ENCODE measurements at places on chromosomes 12 and 14.

- H3K4me3 ChIP-seq: no peak overlapping the region
- peaks cover 37% of the 10 kb centered on the region for H3K27me3 ChIP-seq
- no peak for ATAC-seq
- H3K27ac ChIP-seq: no peak overlapping the region
- H3K36me3 ChIP-seq: no peaks in the 10 kb centered on the region
Measured at GRCh38 chr12:3417113-3417512, 73.9 kb upstream of the PRMT8 start.

GRCh38 chr12:47770086-47770726 lies 2.8 kb upstream of the SLC48A1 start:
- H3K36me3 ChIP-seq: no peaks in the 10 kb centered on the region
- H3K27me3 ChIP-seq: peaks cover 10% of the 10 kb centered on the region
- peaks cover 39% of the 10 kb centered on the region for H3K4me1 ChIP-seq
- ATAC-seq: peak; percentile 62
- H3K27ac ChIP-seq: peak overlapping the region; percentile 26
- H3K4me3 ChIP-seq: no peak overlapping the region

DNA sequence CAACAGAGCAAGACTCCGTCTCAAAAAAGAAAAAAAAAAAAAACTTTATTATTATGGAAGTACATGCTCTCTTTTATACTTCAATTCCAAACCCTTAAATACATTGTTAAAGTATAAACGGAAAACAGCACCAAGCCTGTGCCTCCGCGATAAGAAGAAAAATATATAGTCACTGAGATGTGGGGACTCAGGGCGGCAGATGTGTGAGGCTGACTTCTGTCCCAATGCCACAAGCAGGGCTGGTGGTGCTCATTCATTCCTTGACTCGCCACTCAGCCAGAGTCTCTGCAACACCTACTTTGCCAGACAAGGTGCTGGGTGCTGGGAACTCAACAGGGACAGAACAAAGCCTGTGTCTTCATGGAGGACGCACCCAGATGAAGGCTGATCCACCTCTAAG lies 13.8 kb downstream of the LGMN start:
- ATAC-seq: no peak
- no peaks in the 10 kb centered on the region for H3K4me1 ChIP-seq
- H3K27me3 ChIP-seq: no peaks in the 10 kb centered on the region
- H3K27ac ChIP-seq: no peak overlapping the region
- H3K36me3 ChIP-seq: peaks cover 3% of the 10 kb centered on the region

- no peak for ATAC-seq
- no peaks in the 10 kb centered on the region for H3K4me1 ChIP-seq
- no peaks in the 10 kb centered on the region for H3K36me3 ChIP-seq
- H3K27ac ChIP-seq: no peak overlapping the region
- no peaks in the 10 kb centered on the region for H3K27me3 ChIP-seq
Measured at GRCh38 chr12:75935539-75936242, 95.9 kb downstream of the PHLDA1 start.

DNA sequence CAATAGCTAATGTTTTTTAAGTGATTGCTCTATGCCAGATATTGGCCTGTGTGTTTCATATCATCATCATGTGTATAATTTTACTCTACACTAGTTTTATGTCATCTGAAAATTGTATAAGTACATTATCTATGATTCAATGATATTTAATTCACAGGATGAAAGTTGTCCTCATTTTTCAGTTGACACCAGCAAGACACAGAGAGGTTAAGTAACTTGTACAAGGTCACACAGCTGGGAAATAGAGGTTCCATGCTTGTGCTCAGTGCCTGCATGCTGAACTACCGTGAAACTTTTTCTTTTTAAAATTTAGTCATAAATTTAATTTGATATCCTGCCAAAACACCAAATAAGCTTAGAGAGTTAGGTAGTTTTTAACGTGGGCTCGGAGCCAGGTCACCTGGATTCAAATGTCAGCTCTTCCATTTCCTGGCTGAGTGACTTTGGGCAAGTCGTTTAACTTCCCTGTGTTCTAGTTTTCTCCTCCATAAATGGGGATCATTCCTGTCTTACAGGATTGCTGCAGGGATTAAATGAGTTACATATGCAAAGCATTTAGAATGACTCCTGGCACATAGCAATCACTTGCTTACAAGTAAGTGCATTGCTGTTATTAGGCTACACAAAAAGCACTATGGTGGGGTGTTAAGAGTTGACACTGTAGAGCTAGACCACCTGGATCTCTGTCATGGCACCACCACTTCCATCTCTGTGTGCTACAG lies 183.9 kb downstream of the ETV6 start:
- no peak overlapping the region for H3K4me3 ChIP-seq
- H3K36me3 ChIP-seq: no peaks in the 10 kb centered on the region
- peaks cover 94% of the 10 kb centered on the region for H3K4me1 ChIP-seq
- H3K27ac ChIP-seq: no peak overlapping the region
- no peak for ATAC-seq

DNA sequence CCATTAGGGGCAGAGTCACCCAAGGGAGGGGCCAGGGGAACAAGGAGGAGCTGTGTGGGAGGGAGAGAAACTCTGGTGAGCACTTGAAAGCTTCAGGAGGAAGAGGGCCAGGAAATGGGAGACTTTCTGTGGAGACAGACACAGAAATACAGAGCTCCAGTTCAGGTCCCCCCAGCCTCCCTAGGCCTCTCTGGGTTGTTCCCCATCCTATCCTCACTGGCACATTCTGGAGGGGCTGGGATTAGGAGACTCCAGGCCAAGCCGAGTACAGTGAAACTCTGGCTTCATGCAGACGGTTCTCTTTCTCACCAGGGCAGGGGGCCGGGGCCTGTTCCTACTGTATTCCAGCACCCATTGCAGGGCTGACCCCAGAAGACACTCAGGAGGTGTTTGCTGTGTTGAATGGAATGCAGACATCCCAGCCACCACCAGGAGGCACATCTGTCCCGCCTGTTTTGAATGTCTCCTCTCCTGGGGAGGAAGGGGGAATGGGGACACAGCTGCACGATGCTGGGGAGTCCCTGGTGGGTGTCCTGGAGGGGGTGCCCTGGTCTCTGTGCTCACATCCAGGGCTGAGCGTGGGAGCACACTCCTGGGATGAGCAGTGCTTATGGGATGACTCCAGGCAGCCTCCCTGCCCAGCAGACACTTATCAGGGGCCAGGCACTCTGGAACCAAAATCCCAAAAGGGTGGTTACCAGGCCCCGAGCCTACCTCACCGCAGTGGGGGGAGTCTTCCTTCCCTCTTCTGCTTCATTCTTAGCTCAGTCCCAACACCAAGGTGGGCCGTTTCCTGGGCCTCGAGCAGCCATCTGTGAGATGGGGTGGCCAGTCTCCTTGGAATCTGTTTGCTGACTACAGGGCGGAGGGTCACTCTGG lies 5.5 kb upstream of the KRT84 start:
- no peak for ATAC-seq
- H3K27me3 ChIP-seq: peaks cover 11% of the 10 kb centered on the region
- no peak overlapping the region for H3K4me3 ChIP-seq
- no peaks in the 10 kb centered on the region for H3K36me3 ChIP-seq
- no peak overlapping the region for H3K27ac ChIP-seq

DNA sequence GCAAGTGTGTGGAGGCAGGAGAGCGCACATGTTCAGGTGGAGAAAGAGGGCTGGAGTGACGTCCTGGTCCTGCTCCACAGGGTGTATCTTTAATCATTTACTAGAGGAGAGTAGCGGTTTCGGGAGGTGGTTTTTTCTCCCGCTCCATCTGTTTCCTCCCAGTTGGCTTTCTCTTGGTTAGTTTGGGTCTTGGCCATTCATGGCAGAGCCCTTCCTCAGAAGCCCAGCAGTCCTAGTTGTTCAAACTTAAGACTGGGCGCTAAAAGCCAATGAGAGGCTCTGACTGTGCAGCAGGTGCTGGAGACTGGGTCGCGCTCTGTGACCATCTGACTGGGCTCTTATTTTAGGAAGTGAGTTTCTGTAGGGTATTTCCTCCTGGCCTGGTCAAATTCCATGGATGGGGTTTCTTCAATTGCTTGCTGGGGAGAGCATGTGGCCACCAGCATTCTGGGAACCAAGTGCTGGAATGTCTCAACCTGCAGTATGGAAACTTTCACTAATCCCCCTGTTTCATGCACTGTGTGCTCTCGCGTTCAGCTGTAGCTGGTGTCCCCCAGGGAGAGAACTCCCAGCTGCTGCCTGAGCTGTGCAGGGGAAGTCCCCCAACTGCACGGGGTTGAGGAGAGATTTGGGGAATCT lies 27.4 kb upstream of the TSPAN9 start:
- no peak for ATAC-seq
- H3K27me3 ChIP-seq: no peaks in the 10 kb centered on the region
- H3K36me3 ChIP-seq: no peaks in the 10 kb centered on the region
- no peak overlapping the region for H3K27ac ChIP-seq
- no peaks in the 10 kb centered on the region for H3K4me1 ChIP-seq

- no peaks in the 10 kb centered on the region for H3K4me1 ChIP-seq
- H3K4me3 ChIP-seq: no peak overlapping the region
- no peaks in the 10 kb centered on the region for H3K27me3 ChIP-seq
- no peak for ATAC-seq
- no peak overlapping the region for H3K27ac ChIP-seq
- peaks cover 79% of the 10 kb centered on the region for H3K36me3 ChIP-seq
Measured at GRCh38 chr12:6843118-6843902, 2.6 kb downstream of the GNB3 start.

DNA sequence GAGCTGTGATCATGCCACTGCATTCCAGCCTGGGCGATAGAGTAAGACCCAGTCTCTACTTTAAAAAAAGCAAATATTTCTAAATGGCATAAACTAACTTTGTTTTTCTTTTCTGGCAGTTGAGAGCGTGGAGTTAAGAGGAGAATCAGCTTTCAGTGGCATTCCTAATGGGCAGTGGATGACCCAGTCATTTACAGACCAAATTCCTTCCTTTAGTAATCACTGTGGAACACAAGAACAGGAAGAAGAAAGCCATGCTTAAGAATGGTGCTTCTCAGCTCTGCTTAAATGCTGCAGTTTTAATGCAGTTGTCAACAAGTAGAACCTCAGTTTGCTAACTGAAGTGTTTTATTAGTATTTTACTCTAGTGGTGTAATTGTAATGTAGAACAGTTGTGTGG lies 21.2 kb downstream of the TDG start:
- peaks cover 76% of the 10 kb centered on the region for H3K36me3 ChIP-seq
- no peaks in the 10 kb centered on the region for H3K27me3 ChIP-seq
- no peak overlapping the region for H3K27ac ChIP-seq
- H3K4me1 ChIP-seq: no peaks in the 10 kb centered on the region

GRCh38 chr12:100156731-100157426 lies 14.2 kb upstream of the BLTP3B start:
- no peaks in the 10 kb centered on the region for H3K36me3 ChIP-seq
- no peak for ATAC-seq
- H3K4me1 ChIP-seq: no peaks in the 10 kb centered on the region
- H3K4me3 ChIP-seq: no peak overlapping the region
- H3K27ac ChIP-seq: no peak overlapping the region
- H3K27me3 ChIP-seq: no peaks in the 10 kb centered on the region

DNA sequence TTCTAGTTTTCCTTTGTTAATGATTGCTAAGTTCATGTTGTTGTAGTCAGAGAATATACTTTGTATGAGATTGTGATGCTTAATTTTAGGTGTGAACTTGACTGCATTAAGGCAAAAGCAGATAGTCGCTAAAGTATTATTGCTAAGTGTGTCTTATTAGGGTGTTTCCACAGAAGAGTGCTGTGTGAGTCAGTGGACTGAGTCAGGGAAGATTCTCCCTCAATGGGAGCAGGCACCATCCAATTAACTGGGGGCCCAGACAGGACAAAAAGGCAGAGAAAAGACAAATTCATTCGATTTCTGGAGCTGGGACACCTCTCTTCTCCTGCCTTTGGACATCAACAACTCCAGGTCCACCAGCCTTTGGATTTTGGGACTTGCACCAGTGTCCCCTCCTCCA lies 48.5 kb downstream of the BAZ1A start:
- H3K27ac ChIP-seq: no peak overlapping the region
- H3K4me3 ChIP-seq: no peak overlapping the region
- no peaks in the 10 kb centered on the region for H3K4me1 ChIP-seq
- H3K36me3 ChIP-seq: no peaks in the 10 kb centered on the region
- ATAC-seq: no peak

DNA sequence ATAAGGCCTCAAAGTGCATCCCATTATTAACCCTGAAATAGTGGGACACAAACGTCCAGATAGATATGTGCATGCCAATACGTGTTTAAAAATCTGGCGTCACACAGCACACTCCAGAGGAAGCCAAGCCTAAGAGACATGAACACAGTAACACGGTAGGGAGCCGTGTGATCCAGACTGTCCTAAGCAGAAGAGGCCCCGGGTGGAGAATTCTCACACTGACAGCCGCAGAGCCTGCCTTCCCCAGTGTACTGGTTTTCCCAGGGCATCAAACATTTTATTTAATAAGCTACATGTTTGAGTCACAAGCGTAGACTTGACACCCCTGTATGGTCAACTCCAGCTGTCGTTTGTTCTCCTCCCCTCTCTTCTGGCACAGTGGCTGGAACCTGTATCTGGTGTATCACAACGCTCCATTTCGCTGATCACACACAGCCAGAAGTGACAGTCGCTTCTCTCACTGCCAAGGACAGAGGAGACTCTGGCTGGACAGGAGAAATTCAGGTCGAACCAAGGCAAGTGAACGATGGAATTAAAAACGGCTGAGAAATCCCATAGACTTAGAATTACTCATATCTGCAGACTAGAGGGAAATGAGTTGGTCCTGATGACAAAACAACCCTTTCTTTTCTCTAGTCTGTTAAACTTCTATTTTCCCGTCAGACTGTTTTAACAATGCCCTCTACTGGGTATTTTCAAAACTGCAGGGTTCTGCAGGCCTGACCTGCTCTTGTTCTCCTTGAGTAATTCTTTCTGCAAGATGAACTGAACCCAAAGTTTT lies 359.9 kb downstream of the RGS6 start:
- no peaks in the 10 kb centered on the region for H3K36me3 ChIP-seq
- peak; percentile 65 for ATAC-seq
- H3K4me3 ChIP-seq: no peak overlapping the region
- no peaks in the 10 kb centered on the region for H3K4me1 ChIP-seq
- no peaks in the 10 kb centered on the region for H3K27me3 ChIP-seq

GRCh38 chr12:95216711-95217376 lies 423 bp downstream of the FGD6 start:
- H3K4me1 ChIP-seq: no peaks in the 10 kb centered on the region
- peak overlapping the region; percentile 96 for H3K27ac ChIP-seq
- H3K27me3 ChIP-seq: no peaks in the 10 kb centered on the region
- H3K4me3 ChIP-seq: peak overlapping the region; percentile 78
- no peaks in the 10 kb centered on the region for H3K36me3 ChIP-seq
- ATAC-seq: peak; percentile 31
